ENCODE measurements at places on chromosomes 7 and 10.

- no peak overlapping the region for H3K27ac ChIP-seq
- no peak overlapping the region for H3K4me3 ChIP-seq
- no peaks in the 10 kb centered on the region for H3K27me3 ChIP-seq
- no peaks in the 10 kb centered on the region for H3K36me3 ChIP-seq
These were observed 322.4 kb downstream of the PCDH15 start for GRCh38 chr10:54478601-54479000.

DNA sequence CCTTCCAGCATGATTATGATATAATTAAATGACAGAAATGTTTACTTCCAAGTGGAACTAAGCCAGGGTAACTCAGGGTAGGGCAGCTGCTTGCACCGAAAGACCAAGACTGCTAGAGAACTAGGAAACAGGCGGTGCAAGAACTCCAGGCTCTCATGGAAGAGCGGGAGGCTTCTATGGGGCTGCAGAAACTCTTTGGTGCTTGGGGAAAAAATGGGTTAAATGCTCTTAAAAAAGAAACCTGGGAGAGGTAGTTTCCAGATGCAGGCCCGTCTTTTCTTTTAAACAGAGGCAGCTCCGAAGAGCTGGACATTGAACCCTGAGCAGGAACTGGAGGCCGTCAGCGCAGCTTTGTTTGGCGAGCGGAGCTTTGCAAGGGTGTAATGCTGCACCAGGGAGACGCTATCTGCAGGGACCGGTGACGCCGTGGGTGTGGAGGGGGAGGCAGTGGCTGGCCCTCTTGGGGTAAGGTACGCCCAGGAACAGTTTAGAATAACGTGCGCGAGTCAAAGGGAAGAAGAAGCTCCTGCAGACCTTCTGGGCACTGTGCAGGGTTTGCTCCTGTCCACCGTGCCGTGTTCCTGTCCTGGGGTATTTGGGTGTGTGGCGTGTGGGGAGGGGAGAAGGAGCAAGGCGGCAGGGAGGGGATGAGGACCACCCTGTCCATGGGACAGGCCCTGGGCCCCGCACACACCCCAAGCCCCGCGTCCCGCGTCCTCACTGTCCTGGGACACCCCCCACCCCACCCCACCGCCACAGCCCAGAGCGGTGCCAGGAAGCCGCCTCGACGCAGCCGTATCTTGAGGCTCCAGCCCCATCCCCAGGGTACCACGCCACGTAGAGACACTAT is 59.0 kb downstream of the EGFR start:
- no peaks in the 10 kb centered on the region for H3K36me3 ChIP-seq
- H3K27ac ChIP-seq, result peak overlapping the region; percentile 78
- no peak for DNase-seq
- H3K27me3 ChIP-seq, result no peaks in the 10 kb centered on the region
- H3K4me3 ChIP-seq, result no peak overlapping the region
- H3K4me1 ChIP-seq, result no peaks in the 10 kb centered on the region

DNA sequence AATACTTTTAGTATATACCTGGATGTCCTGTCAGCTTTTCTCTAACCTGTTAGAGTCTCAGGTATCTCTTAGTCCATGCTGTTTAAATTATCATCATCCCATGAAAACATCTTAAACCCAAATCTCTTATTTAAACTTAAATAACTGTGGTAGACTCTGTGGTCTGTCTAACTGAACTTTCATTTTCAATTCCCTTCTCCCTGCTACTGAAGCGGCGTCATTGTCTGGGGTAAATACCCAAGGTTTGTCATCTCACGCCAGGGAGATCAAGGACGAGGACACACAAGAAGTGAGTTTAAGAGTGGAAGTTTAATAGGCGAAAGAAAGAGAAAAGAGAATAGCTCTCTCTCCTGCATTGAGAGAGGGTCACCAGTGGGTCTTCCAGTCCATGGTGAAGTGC is 804.4 kb upstream of the CELF2 start:
- H3K4me3 ChIP-seq, result no peak overlapping the region
- H3K27me3 ChIP-seq, result no peaks in the 10 kb centered on the region
- no peak for DNase-seq
- no peak overlapping the region for H3K27ac ChIP-seq
- no peaks in the 10 kb centered on the region for H3K4me1 ChIP-seq

DNA sequence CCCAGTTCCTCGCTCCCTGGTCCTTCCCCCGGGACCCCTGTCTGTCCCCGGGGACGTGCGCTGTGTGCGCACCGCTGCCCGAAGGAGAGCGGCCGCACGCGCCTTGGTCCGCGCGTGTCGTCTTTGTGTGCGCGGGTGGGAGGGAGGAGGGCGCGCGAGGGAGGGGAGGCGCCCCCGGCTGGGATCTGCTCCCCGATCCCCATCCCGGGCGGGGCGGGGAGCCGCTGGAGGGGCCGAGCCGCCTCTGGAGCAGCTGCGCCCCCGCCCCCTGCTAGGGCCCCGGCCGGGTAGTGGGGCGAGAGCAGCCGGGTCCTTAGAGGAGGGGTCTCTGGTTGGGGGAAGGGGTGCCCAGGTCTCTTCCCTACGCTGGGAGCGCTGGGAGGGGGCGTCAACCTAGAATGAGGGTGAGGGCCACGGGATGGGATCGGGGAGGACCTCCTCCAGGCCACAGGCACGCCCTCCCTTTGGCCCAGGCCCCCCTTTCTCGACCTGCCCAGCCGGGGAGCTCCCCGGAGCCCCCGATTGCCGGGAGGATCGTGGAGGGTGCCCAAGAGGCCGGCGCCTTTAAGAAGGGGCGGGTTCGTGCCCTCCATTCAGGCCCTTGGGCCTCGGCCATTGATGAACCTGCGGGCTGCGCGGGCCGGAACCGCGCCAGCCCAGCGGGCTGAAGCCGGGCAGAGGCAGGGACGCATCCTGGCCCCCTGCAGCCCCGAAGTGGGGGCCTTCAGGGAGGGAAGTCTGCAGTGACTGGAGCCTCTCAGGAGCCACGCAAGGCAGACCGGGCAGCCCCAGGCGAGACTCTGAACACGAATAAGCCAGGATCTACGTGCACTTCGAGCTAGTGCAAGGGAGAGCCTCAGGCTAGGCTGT is 678 bp downstream of the SH2B2 start:
- peaks cover 29% of the 10 kb centered on the region for H3K4me1 ChIP-seq
- DNase-seq, result no peak
- no peaks in the 10 kb centered on the region for H3K27me3 ChIP-seq
- H3K36me3 ChIP-seq, result no peaks in the 10 kb centered on the region
- peak overlapping the region; percentile 94 for H3K4me3 ChIP-seq

- H3K36me3 ChIP-seq, result no peaks in the 10 kb centered on the region
- no peak for DNase-seq
- H3K27me3 ChIP-seq, result no peaks in the 10 kb centered on the region
- peak overlapping the region; percentile 67 for H3K27ac ChIP-seq
- H3K4me1 ChIP-seq, result no peaks in the 10 kb centered on the region
- peak overlapping the region; percentile 50 for H3K4me3 ChIP-seq
These were observed 191.6 kb downstream of the LSM5 start for GRCh38 chr7:32298408-32299132.
